Adipocyte (in vitro differentiated cells): ENCODE measurements at places on chromosomes 5 and 9.

DNA sequence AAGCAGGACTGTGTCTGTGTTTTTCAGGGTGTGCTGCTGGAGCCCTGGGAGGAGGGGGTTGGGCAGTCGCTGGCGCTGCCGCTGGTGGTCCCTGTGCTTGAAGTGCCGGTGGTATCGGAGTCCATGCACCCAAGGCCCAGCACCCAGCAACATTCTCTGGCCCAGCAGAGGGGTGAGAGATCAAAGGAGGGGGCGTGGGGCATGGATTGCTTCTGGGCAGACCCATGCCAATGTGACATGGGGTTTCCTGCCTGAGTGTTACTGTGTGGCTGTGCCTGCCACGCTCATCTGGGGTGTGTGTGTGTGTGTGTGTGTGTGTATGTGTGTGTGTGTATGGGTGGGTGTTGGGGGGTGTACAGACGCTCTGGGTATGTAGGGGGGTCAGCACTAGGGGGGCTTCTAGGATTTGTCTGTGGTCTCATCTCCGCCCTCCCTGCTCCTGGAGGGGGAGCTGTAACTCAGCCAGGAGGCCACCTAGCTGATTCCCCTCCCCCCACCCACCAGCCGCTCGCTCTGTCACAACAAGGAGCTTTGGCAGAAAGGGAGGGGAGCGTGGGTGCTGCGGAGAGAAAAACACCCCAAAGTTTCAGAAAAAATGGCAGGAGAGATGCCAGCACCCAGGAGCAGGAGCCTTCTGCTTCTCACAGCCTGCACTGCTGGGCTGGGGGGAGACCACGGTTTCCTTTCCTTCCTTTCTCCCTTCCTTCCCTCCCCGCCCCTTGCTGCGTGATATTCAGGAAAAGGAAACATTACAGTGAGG is 35.9 kb upstream of the HSPA9 start:
- DNase-seq, result no peak

DNA sequence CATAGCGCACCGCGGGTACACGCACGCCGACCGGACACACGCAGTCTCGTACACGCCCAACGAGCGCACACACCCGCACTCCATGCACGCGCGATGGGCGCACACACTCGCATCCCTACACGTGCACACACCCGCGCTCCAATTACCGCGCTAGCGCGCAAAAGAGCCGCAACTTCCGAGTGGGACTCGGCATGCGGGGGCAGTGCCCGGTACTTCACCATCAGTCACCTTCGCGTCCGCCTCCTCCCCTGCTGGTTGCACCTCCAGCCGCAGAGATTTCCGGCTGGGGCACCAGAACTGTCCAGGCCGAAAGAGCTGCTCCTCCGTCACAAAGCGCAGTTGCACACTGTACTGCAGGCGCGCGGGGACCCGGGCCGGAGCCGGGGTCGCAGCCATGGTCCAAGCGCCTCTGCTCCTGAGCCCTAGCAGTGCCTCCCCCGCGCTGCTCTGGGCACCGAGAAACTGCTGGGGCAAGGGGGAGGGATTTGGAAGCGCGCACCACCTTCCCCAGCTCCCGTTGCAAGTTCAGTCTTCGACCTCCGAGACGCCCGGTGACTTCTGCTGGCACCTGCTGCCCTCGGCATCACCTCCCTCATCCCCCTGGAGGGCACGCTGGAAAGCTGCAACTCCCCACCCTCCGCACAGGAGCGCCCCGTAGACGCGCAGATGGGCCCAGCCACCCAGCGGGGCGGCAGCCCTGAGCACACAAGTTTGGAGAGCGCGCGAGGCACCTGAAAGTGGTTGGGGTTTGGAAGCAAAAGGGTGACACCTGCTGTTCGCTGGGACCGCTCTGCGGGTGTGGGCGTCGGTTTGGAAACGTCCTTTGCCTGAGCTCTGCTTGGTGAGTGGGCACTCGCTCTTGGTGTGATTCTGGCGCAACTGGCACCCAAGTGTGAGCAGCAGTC is 337.4 kb upstream of the PUM3 start:
- peak; percentile 5 for DNase-seq

DNA sequence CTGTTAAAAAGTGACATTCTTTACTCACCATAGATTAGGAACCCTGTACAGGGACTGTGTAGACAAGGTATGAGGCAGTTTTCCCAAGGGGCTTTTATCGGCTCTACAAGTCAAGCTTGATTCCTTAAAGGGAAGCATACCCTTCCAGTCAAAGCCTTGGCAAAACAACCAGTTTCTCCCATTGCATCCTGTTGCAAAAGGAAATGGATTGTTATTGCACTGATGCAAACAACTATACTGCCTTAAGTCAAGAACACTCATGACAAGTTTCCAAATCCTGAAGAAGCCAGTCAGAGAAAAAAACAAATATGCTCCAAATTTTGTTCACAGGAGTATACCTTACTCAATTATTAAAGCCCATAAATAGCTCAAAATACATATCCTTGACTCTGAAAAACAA is 67.5 kb downstream of the RGMB start:
- DNase-seq, result no peak

- no peak for DNase-seq
Observed at GRCh38 chr5:95826949-95827891, 4.7 kb upstream of the GLRX start.

DNA sequence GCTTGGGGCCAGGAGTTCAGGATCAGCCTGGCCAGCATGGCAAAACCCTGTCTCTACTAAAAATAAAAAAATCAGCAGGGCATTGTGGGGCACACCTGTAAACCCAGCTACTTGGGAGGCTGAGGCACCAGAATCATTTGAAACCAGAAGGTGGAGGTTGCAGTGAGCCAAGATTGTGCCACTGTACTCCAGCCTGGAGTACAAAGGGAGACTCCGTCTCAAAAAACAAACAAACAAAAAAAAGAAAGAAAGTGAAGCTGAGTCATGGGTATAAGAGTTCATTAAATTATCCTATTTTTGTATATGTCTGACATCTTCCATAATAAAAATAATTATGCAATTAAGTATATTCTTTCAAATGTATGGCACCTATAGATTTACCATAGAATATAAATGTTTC is 37.2 kb downstream of the CHD1 start:
- DNase-seq, result no peak

DNA sequence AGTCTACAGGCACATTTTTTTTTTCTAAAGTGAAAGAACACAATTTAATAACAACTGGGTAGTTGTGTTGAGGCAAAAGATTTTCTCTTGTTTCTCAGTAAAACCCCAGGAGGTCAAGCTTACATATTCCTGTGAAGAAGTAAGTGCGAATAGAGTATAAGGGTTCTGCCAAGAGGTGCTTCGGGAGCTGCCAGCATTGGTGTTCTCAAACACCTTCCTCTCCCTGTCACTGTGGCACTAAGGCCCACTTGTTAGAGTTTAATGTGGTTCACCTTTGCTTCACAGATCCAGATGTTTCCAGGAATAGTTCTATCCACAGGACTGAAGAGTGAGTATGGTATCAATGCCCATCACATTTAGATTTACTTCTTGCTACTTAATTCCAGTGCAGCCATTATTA is 91.7 kb upstream of the C6 start:
- DNase-seq, result no peak

DNA sequence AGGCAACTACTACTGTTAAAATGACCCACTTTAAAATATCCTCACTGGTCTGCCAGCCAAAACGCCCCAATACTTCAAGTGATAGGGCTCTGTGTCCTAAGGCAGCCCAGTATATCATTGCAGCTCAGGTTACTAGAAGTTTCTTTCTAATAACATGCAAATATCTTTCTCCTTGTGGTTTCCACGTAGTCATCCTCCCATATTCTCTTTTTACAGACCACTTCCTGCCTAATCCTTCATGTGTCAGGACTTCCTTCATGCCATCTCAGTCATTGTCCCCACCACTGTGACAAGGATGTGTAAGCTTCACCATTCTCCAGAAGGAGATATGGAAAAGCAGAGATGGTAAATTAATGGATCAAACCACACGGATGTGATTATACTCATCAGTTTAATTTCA is 813.7 kb downstream of the MAT2B start:
- DNase-seq, result no peak

DNA sequence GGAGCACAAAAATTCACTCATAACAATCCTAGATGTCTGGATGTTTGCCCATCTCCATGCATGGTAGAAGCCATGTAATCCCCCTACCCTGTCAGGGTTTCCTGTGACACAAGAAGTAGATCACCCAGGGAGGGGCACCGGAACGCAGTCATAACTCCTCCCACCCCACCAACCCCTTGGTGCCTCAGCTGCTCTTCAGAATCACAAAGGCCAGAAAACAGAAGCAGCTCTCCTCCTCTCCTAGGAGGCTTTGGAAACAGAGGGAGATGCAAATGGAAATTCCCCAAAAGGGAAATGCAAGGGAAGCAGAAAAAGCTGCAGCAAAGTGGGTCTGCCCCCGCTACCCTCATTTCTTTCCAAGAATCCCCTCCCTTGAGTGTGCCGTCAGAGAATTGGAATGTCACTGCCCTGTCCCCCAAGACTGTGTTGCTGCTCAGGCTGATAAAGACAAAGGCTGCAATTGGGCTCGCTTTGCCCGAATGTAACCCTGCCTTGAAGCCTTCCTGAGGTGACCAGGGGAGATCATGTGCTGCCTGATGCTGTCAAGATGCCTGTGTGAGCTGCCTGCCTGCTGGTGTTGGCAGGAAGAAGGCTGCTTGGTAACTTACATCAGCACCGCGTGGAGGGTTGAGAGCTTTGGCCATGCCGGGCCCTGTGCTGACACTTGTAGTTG is 65.5 kb upstream of the ABCA1 start:
- peak; percentile 49 for DNase-seq

- no peak for DNase-seq
Observed at GRCh38 chr5:3022665-3023064, 271.2 kb upstream of the IRX2 start.

DNA sequence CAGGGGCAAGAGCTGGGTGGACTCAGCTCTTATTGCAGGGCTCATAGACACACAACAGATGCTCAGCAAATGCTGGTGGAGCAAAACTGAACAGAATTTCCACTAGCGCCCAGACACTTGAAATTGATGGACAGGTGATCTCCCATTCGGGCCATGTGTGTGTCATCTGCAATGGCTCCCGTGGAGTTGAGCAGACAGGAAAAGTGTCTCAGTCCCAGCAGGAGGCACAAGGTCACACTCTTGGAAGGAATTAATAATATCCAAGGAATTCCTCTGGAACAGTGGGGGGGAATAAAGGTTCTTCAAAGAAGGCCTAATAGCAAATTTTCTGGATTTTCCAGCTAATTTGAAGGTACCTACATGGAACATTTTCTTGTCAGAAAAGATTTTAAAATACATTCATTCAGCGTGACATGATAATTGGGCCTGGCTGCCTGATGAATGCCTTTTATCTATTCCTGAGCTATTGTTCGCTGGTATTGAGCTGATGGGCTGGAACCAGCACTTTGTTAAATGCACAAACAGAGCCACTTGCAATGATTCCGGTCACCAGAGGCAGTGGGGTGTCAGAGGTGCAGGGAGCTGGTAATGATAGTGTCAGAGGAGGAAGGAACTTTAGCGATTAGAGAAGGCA is 31.5 kb upstream of the ALDH1B1 start:
- no peak for DNase-seq

DNA sequence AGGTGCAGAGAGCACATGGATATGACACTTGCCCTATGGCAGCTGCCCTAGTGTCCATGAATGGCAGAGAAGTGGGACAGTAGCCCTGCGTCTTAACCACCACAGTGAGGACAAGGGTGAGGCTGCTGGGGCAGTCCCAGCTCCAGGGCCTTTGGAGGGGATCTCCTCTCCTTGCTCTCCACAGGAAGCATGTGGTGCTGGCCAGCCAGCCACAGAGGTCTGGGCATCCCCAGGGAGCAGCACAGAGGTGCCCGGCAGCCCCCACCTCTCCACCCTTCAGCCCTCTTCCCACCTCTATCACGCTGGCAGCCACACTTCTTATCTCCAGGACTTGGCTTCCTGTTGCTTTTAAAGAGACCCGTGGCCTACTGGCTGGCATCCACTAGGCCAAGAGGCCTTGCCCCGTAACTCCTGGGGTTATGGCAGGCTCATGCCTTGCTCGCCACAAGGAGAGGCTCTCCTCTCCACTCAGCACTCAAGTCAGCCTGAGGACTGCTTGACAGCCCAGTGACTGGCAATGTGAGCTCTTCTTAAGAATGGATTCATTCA is 21.9 kb downstream of the CSF2 start:
- no peak for DNase-seq
